NCI-H187 treated with DMSO at 0.1 percent for 48 hours (cell line): ENCODE measurements at places on chromosomes 6 and 20.

- DNase-seq: no peak
Observed at GRCh38 chr20:57567471-57568079, 6.7 kb downstream of the PCK1 start.

DNA sequence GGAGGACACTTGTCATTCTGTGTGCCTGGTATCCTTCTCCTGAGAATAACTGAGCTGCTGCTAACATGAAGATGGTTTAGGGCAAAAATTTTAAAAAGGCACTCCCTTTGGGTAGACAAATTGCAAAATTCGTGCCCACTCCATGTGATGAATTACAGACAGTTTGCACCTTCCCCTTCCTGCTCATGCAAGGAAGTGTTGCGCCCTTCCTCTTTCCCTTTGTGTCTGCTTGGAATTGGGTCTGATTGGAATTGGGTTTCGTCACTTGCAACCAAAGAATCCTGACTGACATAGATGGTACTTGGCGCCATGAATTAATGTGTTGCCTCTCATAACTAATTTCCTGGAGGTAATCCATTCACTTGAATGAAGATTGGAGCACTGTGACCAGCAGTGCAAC is 62.3 kb upstream of the SHLD1 start:
- DNase-seq: no peak

DNA sequence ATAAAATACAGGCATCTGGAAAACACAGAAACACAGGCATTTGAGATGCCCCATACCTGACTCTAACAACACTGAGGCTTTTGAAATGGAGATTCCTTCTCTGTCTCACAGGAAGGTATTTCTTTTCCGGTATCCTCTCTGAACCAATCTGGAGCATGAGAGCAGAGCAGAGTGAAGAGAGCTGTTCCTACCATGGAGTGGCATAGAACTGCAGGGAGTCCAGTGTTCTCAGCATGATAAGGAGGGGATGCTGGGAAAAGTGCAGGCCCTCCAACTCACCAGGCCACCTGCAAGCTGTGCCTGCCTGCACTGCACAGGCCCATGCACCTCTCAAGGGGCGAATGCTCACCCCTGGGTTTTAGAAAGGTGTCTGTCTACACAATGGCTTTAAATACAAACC is 89.2 kb downstream of the FOXA2 start:
- no peak for DNase-seq

GRCh38 chr6:51934098-51934497 is 153.3 kb downstream of the PKHD1 start:
- no peak for DNase-seq

DNA sequence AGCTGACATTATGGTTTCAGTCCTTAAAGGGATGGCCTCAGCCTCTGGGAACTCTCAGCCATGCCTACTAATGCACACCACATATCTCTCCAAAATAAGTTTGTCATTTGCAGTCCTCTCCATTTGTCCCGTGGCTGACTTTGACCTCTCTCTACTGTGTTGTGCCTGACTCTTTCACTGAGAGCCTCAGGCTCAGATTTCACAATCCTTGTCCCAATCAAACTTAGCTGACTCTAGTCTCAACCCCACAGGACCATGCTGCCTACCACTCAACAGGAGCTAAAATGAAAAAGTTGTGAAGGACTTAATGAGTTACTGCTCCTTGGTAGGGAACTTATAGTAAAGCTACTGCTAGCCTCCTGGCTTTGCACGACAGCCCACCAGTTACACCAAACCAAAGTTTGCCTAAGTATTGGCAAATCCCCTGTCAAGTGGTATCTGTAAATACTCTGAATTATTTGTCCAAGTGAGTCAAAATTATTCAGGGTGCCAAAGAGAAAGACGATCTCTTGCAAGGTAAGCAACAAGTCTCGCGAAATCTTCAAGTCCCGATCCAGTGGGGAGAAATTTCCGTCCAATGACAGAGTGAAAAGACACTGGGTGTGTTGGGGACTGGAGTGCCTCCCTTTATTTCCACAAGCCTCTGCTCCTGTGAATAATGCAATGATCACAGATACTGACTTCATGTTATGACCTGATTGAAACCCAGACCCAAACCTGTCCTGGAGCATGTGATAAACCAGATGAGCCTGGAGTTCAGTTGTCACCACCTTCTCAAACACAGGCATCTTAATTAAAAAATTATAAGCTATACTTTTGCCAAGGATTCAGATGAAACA is 124.4 kb upstream of the FOXQ1 start:
- no peak for DNase-seq

GRCh38 chr6:39684790-39685488 is 40.3 kb downstream of the KIF6 start:
- DNase-seq: no peak

GRCh38 chr6:137697267-137697938 is 169.7 kb upstream of the TNFAIP3 start:
- no peak for DNase-seq

- DNase-seq: no peak
Observed at GRCh38 chr6:115091461-115091860, 748.6 kb upstream of the HS3ST5 start.
